Activated gamma-delta T cell treated with Interleukin-2 at 50 U/mL for 16 hours (primary cell): ENCODE measurements at places on chromosomes 16 and 17.

DNA sequence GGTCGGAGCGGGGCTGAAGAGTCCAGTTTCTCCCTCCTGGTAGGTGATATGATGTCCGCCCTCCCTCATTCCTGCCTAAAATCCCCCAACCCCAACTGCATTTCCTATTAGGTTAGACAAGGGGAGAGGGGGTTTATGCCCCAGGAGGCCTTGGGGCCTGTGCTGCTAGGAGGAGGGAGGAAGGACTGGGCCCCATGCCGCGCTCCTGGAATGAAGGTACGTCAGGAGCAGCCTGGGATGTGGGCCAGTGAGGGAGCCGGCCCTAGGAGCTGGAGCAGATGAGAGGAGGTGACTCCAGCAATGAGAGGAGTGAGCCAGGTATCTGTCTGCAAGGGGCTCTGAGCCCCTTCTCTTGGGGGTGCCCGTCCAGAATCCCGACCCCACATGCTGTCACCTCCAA, 46.9 kb upstream of the CDC42EP4 start:
- no peak for DNase-seq

GRCh38 chr16:74083541-74083940, 213.1 kb upstream of the PSMD7 start:
- DNase-seq, result no peak

DNA sequence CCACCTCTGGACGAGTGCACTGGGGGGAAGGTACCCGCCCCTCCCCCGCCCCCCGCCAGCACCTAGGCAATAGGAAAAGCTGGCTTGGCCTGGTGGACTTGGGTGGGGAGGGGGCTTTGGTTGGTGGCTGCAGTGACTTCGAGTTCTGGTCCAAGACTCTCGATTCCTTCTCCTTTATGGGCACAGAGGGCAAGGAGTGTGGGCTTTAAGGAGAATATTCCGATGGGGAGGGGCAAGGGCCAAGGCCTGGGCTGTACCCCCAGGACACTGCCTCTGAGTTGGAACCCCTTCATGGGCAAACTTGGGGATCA, 409 bp downstream of the ACSF2 start:
- no peak for DNase-seq

DNA sequence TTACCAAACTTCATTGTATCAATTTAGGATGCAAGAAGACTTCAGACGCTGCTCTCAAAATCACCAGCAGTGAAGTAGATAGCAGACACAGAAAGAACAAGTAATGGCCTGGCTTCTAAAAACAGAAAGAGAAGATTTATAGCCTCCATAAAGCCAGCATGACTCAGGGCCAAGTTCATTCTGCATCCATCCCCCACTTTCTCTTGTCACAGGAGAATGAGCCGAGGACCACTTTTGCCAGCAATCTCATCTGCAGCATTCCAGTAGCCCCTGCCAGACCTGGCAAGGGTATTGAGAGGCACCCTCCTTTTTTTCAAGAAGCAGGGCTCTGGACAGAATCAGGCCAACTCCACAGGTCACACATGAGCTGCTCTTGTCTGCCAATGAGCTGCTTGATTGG, 355.4 kb upstream of the SOX9 start:
- no peak for DNase-seq

- no peak for DNase-seq
Observed at GRCh38 chr16:10519929-10520868, 60.2 kb downstream of the EMP2 start.

- no peak for DNase-seq
Observed at GRCh38 chr17:75650874-75651273, 16.1 kb downstream of the RECQL5 start.

DNA sequence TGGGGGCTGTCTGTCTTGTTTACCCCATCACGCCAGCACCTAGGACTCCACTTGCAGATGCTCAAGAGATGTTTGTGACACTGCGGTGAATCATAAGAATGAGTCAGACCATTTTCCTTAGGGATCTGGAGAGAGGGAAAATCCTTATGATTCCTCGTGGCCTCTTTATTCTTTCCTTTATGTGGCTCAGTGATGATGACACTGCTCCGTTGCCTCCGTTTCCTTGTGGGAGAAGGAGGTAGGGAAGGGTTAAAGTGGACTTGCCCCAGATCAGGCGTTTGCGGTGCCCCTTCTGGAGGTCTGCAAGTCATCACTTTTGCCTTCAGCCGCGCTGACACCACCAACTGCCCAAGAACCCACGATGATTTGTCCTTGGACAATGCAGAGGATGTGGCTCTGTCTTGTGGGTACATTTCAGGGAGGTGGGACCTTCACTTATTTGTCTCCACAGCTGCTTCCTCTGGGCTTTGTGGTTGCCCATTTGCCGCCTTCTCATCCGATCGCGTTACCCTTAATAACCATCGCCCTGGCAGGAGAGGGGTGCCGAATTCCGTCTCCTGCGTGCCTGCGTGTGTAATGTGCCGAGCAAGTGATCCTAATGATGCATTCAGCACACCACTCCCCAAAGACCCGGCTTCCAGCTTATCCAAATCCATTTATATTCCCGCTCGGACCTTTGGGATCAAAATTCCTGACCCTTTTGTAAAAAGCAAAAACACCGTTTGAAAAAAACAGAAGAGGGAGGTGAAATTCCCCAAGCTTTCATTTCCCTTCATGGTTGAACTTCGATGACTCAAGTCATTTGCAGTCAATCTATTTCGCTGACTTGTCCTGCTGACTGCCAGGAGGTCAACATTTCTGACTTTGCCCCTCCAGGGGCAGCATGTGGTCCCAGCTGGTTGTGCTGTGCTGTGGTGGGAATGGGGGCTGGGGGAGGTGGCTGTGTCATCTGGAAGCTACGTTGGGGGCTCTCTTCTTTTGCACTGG, 87.2 kb upstream of the IRX3 start:
- DNase-seq, result no peak

GRCh38 chr17:80856863-80857755, 134.5 kb upstream of the CHMP6 start:
- DNase-seq, result no peak

DNA sequence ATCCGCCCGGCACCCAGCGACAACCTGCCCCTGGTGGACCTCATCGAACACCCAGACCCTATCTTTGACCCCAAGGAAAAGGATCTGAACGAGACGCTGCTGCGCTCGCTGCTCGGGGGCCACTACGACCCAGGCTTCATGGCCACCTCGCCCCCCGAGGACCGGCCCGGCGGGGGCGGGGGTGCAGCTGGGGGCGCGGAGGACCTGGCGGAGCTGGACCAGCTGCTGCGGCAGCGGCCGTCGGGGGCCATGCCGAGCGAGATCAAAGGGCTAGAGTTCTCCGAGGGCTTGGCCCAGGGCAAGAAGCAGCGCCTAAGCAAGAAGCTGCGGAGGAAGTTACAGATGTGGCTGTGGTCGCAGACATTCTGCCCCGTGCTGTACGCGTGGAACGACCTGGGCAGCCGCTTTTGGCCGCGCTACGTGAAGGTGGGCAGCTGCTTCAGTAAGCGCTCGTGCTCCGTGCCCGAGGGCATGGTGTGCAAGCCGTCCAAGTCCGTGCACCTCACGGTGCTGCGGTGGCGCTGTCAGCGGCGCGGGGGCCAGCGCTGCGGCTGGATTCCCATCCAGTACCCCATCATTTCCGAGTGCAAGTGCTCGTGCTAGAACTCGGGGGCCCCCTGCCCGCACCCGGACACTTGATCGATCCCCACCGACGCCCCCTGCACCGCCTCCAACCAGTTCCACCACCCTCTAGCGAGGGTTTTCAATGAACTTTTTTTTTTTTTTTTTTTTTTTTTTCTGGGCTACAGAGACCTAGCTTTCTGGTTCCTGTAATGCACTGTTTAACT, 1.0 kb downstream of the NOG start:
- peak; percentile 19 for DNase-seq

GRCh38 chr16:85236818-85237150, 124.5 kb upstream of the CIBAR2 start:
- no peak for DNase-seq

DNA sequence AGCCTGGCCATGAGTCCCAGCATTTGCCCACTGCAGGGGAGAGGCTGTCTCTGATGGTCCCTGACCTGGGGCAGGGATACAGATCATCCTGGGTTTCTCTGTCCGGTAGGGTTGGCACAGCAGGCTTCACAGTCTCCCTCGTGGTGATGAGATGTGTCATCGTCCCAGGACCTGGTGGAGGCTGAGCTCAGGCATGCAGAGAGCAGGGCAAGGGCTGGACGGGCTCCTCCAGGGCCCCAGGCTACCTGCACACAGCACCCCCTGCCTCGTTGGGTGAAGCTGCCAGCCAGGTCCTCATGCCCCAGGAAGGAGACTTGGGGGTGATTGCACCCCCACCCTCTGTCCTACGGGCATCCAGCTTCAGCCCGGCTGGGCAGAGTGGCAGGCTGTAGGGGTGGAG, 155.8 kb upstream of the GSE1 start:
- DNase-seq, result no peak

- no peak for DNase-seq
Observed at GRCh38 chr17:45150911-45151809, 2.9 kb downstream of the HEXIM1 start.
